ENCODE measurements at places on chromosomes 4 and X.

DNA sequence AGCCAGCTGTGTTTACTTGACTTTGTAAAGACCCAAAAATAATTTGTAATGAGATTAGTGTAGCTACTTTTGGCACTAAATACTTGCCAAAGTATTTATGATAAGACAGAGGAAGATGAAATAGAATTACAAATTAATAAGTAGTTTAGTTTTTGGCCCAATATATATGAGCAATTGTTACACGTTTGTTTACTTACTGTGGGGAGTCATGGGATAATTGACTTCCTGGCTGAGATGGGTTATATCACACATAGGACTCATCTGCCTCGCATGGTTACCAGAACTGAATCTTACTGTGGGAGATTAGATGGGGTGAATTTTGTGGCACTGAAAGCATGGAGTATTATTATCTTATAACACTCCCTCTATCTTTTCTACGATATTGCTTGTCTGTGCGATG is 66.6 kb downstream of the INTS12 start:
- no peak for DNase-seq

- DNase-seq: peak; percentile 84
Observed at GRCh38 chr4:7719354-7720174, 220.1 kb downstream of the AFAP1 start.

- no peak for DNase-seq
Observed at GRCh38 chrX:124392794-124393193, 46.4 kb downstream of the SH2D1A start.

- DNase-seq: no peak
Observed at GRCh38 chr4:2469192-2469984, 482 bp downstream of the RNF4 start.

DNA sequence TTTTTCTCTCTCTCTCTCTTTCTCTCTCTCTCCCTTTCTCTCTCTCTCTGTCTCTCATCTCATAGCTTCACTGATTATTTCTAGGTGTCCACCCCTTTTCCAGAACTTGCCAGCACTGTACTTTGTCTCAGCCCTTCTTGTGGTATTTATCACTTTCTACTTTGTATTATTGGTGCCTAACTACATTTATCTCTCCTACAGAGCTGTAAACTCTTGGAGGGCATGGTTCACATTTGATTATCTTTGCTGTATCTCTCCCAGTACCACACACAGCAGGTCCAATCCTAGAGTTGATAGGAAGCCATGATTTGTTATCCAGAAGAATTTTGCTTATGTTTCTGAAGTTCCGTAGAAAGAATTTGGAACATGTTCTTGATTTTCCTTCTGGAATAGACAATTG is 5.2 kb upstream of the PRKG2 start:
- no peak for DNase-seq

DNA sequence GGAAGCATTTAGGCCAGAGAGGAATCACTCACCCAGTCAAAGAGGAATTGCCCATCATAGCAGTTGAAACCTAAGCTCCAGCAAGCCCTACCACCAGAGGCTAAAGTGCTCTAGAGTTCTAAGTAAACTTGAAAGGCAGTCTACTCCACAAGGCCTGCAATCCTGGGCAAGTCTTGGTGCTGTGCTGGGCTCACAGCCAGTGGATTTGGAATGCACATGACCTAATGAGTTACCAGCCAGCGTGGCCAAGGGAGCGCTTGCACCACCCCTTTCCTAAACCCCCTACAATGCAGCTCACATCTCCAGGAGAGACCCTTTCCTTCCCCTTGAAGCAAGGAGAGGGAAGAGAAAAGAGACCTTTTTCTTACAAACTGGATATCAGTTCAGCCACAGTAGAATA is 445.7 kb downstream of the GASK1B start:
- no peak for DNase-seq

DNA sequence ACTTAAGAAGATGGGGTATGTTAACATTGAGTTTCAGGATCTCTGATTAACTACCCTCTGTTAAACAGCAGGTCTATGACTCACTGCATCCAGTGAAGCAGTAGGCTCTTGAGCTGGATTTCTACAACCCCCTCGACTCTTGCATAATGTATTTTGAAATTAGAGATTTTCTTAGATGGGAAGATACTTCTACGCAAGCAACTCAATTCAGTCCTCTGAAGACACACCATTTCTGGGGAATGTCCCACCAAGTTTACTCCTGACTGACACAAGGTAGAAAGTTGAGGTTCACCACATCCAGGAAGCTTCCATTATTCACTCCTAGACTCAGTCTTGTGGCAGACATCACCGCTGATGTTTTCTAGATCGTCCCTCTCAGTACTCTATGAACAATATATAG is 12.9 kb downstream of the PALLD start:
- DNase-seq: no peak

DNA sequence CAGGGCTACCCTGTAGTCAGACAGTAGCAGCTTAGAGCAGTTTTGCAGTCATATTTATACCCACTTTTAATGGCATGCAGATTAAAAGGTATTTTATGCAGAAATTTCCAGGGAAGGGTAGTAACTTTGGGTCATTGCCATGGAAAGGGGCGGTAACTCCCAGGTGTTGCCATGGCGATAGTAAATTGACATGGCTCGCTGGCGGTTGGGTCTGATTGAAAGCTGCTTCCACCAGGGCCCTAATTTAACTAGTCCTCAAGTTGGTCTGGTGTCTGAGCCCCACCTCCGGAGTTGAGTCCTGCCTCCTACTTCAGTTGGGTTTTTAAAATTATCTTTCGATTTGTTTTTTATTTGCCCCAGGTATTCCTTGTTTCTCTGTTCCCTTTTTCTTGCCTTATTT is 70.1 kb downstream of the NAA11 start:
- DNase-seq: no peak

- no peak for DNase-seq
Observed at GRCh38 chr4:112386071-112386470, 88.9 kb downstream of the ALPK1 start.
